Esophagus squamous epithelium (tissue), 5 donors: ENCODE measurements at places on chromosomes 11 and 22.

DNA sequence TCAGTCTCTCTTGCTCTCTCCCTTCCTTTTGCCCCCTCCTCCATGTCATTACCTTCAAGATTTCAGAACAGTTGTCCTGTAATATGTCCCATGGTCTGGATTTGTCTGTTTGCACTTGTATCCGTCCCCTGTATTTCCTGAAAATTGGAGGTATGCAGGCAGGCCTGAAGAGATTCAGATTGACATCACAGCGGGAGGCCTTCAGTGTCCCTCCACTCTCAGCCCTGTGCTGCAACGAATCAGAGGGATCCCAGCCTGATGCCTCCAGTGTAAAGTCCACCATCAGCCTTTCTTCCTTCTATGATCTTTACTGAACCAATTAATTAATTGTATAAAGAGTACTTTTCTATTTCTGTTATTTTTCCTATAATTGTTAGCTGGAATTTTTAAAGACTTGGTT is 57.3 kb downstream of the ELMOD1 start:
- no peak for DNase-seq

GRCh38 chr22:35383679-35384071 is 2.8 kb downstream of the HMOX1 start:
- DNase-seq = no peak

DNA sequence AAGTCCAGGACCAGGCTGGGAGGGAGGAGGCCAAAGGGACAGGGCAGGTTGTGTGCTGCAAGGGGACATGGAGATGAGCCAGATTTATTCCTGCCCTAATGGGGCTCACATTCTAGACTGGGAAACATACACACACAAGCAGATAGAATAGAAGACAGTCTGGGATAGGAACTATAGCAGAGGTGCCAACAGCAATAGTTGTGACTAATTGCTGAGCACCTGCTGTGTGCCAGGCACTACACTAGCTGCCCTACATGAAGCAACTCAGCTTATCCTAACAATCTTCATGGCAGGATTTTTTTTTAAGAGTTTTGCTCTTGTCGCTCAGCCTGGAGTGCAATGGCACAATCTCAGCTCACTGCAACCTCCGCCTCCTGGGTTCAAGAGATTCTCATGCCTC is 11.4 kb downstream of the MOGAT2 start:
- no peak for DNase-seq

- no peak for DNase-seq
Observed at GRCh38 chr11:94201004-94201465, 72.4 kb downstream of the PANX1 start.

GRCh38 chr11:9899676-9900075 is 235.8 kb downstream of the SWAP70 start:
- DNase-seq = no peak

DNA sequence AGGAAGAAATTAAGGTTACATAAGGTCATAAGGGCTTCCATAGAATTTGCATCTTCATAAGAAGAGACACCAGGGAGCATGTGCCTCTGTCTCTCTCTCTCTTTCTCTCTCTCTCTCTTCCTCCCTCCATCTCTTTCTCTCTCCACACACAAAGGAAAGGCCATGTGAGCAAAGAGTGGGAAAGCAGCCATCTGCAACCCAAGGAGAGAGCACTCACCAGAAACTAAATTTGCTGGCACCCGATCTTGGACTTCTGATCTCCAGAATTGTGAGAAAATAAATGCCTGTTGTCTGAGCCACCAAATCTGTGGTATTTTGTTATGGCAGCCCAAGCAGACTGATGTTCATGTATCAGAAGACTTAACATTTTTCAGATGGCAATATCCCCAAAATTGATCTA is 6.4 kb upstream of the KRTAP5-10 start:
- no peak for DNase-seq
